ENCODE measurements at places on chromosomes 13 and 19.

GRCh38 chr13:106140476-106140875 lies 395.0 kb downstream of the EFNB2 start:
- no peak for DNase-seq

DNA sequence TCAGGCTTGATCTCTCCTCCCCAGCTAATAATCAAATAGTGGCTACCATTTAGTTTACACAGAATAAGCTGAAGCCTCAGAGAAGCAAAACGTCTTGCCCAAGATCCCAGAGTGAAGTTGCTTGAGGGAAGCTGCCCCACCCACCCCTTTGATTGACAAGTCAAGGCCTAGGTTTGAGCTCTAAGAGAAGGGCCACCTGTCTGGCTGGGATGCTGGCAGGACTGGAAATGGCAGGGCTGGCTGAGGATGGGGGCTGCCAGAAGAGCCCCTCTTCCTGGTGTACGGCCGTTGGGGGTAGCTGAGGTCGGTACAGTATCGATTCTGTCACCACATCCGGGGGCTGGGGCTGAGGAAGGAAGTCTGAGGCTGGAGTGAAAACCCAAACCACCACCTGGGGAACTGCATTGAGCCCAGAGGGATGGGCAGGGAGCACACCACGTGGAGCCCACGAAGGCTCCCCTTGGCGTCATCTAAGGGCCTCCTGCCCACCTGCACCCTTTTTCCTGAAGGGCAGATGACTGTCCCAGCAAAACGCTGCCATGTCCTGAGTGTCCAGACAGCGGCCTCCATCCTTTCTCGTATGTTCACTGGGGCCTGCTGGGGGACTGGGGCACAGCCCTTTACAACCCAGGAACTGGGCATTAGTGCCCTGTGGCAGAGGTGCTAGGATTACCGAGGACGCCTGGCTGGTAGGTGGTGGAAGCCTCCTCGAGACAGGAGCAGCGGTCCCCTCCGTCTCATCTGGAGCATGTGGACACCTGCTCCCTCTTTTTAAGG lies 1.4 kb upstream of the PRKD2 start:
- peak; percentile 85 for DNase-seq

GRCh38 chr13:20436505-20436904 lies 89.2 kb downstream of the CRYL1 start:
- no peak for DNase-seq

- no peak for DNase-seq
These were observed 5.4 kb upstream of the LGALS7 start for GRCh38 chr19:38778733-38779132.

DNA sequence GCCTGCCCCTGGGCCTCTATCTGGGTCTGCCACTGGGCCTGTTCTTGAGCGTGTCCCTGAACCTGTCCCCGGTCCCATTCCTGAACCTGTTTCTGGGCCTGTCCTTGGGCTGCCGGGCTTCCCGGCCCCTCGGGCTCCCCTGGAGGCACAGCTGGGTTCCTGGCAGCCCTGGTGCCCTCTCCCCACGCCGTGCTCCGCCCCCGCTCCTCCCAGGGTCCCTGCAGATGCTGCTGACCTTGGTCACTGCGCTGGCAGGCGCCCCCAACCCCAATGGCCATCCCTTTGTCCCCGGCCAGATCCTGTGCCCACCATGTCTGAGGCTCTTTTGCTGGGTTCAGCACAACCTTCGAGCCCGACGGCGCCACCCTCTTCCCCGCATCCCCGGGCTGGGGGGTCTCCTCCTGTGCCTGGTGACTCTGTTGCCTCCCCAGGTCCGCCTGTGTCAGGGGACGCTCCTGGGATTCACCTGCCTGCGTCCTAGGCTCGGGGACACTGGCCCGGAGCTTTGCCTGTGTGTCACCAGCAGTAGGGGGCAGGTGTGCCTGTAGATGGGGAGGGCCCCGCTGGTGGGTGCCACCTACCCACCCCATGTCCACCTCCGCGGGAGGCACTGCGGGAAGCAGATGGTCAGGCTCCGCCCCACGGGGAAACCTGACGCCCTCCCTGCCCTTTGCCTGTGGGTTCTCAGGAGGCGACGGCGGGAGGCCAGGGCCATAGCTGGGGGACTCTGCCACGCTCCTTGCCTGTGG lies 41.0 kb upstream of the GRTP1 start:
- DNase-seq = no peak

DNA sequence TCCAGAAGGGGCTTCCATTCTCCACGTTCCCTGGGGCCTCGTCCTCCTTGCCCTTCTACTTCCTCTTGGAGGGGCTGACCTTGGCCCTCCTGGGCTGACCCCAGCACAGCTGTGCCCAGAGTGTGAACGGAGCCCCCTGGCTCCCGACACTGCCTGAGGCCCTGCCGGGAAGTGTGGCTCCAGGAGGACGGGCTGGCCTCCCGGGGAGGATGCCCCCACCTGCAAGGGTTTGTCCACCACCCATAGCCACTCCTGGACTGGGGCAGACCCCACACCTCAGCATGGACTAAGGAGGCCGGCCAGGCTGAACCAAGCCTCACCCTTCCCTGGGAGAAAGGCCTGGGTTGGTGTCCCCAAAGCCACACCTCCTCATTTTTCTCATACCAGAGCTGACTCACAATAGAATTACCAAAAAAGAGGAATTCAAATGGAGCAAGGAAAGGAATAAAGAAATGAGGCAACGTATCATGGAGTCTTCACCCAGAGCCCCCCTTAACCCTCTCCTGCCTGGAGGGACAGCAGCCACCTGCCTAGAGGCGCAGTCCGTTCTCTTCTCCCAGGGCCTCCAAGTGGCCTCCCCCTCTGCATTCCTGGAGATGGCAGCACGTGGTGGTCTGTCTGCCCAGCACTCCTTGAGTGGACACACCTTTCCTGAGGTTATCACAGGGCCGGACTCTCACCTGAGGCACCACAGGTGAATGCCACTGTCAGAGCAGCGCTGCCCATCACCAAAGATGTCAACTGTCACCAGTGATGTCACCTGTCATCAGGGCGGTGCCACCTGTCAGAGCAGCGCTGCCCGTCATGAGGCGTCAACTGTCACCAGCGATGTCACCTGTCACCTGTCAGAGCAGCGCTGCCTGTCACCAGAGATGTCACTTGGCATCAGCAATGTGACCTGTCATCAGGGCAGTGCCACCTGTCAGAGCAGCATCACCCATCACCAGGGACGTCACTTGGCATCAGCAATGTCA lies 3.1 kb upstream of the C13orf46 start:
- no peak for DNase-seq

DNA sequence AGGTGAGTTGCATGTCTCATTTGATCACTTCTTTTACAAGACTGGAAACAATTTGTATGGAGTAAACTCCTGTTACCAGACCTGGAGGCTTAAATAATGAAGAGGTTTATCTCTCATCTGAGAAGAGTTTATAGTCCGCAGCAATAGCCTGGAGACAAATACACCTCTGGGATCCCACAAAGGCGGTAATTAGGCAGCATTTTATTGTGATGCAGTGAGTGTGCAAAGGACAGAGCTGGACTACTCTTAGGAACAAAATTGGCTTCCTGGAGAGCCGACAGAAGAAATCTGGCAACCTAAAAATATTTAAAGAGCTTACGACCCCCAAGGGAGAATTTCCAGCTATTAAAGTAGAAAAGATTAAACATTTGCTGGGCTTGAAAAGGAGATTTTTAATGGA lies 11.8 kb upstream of the KATNAL1 start:
- DNase-seq = no peak

GRCh38 chr19:51600940-51601580 lies 29.1 kb downstream of the SIGLEC5 start:
- DNase-seq = peak; percentile 14

DNA sequence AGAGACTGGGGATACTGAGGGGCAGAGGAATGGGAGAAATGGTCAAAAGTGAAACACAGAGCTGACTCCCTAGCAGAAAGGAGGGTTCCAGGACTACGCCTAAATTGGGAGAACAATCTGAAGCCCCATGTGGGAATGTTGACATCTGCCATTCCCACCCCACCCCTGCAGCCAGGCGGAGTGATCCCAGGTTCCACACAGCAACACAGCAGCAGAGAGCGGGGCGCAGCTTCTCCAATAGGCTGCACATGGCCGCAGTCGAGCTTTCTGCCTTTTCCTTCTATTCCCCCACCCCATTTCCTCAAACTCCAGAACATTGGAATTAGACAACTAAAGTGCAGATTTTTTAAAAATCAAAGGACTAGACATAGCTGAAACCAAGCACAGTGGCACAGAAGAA lies 104.7 kb downstream of the UBL3 start:
- DNase-seq = no peak

- DNase-seq = peak; percentile 46
These were observed 200.6 kb downstream of the LHFPL6 start for GRCh38 chr13:39402221-39402970.

DNA sequence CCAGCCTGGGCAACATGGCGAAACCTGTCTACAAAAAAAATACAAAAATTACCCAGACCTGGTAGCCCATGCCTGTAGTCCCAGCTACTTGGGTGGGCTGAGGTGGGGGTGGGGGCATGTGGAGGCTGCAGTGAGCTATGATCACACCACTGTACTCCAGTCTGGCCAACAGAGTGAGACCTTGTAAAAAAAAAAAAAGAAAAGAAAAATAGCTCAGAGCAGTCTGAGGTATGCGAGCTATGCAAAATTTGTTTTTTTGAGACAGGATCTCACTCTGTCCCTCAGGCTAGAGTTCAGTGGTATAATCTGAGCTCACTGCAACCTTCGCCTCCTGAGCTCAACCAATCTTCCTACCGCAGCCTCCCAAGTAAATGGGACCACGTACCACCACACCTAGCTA lies 7.1 kb upstream of the TOMM40 start:
- no peak for DNase-seq

GRCh38 chr19:2740314-2740656 lies 468 bp upstream of the SLC39A3 start:
- no peak for DNase-seq

- DNase-seq = no peak
These were observed 38.9 kb downstream of the CAPN12 start for GRCh38 chr19:38705197-38706019.

GRCh38 chr13:44013758-44014291 lies 134.1 kb downstream of the LACC1 start:
- DNase-seq = no peak

DNA sequence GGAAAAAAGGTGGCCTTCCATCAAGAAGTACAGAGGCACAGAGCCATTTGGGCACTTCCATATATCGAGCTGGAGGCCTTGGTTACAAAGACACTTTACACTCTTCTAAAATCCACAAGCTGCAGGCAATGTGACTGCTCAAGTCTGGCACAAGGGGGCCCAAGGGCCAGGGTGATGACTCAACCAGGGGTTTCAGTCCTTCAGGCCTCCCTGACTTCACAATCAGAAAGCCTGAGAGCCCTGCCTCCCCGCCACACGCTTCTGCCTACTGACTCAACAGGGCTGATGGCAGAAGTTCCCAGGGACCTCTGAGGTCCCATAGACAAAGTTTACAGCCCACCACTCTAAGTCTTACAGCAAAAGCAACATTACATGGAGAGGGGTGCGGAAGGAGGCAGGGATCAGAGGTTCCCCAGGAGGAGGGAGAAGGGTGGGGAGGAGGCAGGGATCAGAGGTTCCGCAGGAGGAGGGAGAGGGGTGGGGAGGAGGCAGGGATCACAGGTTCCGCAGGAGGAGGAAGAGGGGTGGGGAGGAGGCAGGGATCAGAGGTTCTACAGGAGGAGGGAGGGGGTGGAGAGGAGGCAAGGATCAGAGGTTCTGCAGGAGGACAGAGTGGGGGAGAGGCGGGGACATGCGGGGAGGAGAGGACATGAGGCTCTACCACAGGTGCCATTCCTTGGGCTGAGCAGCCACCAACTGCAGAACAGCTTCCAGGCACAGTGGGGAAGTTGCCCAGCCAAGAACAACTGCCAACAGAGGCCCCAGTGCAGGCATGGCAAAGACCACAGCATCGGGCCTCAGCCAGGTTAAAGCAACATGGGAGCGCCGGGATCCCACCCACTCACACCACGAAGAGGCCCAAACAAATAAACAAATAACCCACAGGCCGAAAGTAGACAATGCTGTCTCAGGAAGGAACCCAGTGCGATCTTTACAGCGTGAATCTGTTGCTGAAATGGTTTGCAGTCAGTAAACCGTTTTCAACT lies 52.0 kb downstream of the SLC7A1 start:
- DNase-seq = peak; percentile 43

- no peak for DNase-seq
These were observed 96.5 kb downstream of the PDS5B start for GRCh38 chr13:32682740-32683139.

DNA sequence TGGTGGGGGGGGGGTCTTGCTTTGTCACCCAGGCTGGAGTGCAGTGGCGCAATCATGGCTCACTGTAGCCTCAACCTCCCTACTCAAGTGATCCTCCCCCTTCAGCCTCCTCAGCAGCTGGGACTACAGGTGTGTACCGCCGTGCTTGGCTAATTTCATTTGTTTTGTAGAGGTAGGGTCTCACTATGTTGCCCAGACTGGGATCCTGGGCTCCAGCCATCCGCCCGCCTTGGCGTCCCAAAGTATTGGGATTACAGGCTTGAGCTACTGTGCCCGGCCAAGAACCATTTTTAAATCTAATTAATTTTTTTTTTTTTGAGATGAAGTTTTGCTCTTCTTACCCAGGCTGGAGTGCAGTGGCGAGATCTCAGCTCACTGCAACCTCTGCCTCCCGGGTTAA lies 18.2 kb upstream of the JUND start:
- DNase-seq = no peak

DNA sequence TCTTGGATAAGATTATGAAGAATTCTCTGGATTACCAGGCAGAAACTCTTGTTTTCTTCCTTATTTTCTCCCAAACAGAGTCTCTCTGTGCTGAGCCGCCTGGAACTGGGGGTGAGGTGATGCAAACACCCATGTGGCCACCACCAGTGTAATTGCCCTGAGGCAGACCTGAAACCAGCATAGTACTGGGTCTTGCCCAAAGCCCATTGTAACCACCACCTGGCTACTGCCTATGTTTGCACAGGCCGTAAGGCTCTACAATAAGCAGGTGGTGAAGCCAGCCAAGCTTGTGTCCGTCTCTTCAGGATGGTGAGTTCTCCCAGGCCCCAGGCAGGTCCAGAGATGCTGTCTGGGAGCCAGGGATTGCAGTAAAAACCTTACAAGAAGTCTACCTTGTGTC lies 18.9 kb upstream of the KBTBD7 start:
- DNase-seq = no peak

- DNase-seq = no peak
These were observed 24.5 kb downstream of the CFAP97D2 start for GRCh38 chr13:114203536-114203935.

DNA sequence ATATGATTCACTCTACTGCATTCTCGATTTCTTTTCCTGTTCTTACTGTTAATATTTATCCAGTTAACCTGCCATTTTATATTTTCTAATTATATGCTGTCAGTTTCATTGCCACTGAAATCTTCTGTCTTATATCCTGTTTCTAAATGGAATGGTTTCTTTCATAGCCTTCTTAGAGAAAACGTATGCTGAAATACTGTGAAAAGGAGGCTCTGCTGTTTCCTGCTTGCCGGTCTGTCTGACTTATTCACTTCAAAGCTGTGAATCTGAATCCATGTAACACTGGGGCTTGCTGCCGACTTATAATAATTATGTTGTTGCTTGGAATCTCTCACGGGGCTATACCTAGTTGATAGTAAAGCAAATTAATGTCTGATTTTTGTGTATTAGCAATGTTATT lies 80.0 kb downstream of the GPR12 start:
- no peak for DNase-seq
